ENCODE measurements at places on chromosomes 13 and 19.

GRCh38 chr13:84553227-84553626 is 671.0 kb upstream of the SLITRK1 start:
- DNase-seq: no peak

- no peak for DNase-seq
These were observed at the start of gene RAX2 for GRCh38 chr19:3771906-3772455. RAX2 (minus strand) TSS chr19:3772228; CDS start chr19:3771742, 486 bp downstream.

GRCh38 chr19:30148039-30148790 is 206.2 kb downstream of the URI1 start:
- DNase-seq: no peak

- no peak for DNase-seq
These were observed 15.4 kb downstream of the CBARP start for GRCh38 chr19:1222394-1222793.

- no peak for DNase-seq
These were observed 124.0 kb downstream of the STOML3 start for GRCh38 chr13:38866649-38867048.

DNA sequence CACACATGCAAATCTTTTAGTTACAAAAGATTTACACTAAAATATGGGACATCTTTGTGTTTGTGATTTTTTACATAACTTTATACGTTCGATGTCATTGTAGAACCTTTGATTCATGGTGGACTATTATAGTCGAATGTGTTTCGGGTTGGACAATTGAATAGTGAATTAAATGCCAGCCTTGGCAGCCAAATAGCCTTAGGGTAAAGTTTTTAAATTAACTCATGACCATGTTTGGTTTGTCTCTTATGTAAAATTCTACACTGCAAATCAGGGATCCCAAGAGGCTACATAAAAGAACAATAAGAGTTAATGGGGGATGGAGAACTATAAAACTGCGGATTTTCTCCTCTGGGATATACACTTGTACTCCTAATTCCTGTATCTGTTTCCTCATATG is 1735.6 kb upstream of the SPRY2 start:
- DNase-seq: no peak

DNA sequence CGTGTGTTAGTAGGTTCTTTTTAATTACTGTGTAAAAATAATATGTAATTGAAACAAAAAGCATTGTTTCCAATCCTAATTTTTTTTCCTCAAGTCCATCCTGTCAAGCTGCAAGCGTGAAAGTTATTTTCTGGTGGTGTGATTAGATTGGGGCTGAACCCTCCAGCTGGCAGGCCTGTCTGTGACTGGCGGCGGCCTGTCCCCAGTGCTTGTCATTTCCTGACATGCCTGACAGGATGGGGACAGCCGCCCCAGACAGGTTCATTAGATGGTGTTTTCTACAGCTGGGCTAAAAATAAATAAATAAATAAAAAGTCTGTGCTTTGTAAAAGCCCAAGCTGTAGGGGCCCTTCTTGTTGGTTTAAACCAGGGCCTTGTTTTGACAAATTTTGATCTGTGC is 53.7 kb upstream of the MAB21L1 start:
- DNase-seq: no peak

GRCh38 chr19:14405380-14405757 is 13.8 kb downstream of the DDX39A start:
- DNase-seq: no peak

GRCh38 chr19:11096210-11096841 is 7.1 kb downstream of the LDLR start:
- no peak for DNase-seq

GRCh38 chr13:59686798-59687394 is 476.8 kb downstream of the DIAPH3 start:
- DNase-seq: no peak

DNA sequence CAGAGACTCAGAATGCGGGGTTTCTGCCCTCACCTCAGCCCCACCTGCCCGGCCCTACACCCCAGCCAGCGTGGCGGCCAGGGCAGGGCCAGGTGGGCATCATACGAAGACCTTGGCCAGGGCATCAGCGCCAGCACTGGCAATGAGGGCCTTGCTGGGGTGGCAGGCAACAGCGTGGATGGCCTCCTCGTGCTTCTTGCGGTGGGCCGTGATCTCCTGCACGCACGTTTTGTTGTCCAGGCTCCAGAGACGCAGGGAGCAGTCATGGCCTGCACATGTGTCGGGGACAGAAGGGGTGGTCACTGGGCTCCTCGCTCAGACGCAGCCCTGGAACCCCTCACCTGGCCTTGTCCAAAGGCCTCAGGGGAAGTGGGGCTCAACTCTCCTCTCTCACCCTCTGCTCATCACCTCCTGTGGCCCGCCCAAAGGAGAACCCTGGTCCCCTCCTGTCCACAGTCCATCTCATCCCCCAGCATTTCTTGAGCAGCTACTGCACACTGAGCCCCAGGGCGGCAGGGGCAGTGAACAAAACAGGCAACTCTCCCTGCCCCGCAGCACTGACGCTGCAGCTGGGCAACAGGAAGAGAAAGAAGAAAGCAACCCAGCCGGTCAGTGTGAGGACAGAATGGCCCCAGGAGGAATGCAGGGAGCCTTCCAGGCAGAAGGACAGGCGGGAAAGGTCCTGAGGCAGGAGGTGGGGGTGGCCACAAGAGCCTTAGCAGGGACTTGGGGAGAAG is 3.8 kb upstream of the PRKD2 start:
- DNase-seq: no peak

- DNase-seq: no peak
These were observed 9.5 kb downstream of the IL4I1 start for GRCh38 chr19:49887037-49887664.

DNA sequence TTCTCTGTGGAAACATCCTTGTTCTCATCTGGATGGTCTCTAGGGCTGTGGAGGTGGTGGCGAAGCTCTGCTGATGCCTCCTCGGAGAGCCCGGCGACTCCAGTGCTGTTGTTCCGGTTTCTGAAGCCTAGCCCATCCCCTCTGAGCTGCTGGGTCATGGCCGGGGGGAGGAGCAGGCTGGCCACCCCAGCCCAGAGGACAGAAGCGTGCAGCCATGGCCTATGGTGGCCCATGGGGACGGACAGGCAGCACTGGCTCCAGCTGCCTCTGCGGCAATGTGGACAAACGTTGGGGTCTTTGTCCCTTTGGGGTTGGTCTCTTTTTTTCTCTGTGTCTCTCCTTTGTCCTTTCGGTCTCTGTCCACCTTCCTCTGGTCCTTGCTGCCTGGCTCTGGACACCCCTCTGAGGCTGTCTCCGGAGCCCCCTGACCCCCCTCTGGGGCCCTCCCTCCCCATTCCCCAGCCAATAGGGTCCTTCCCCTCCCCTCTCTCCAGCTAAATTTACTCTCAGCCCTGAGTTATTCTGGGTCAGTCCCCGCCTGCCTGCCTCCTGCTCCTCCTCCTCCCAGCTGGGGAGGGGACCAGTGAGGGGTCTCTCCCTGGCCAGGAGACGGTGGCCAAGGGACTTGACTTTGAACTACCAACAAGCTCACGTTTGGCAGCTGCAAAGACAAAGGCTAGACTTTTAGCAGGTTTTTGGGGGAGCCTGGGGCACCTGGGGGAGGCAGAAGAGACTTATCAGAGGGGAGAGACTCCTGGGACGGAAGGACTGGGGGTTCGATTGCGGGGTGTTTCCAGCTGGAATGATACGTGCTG is at the start of gene HRC:
Gene HRC (minus strand): TSS at position 392 of the 815 bp plus-strand sequence. CDS start 159 bp downstream, at position 233.
- DNase-seq: peak; percentile 75

DNA sequence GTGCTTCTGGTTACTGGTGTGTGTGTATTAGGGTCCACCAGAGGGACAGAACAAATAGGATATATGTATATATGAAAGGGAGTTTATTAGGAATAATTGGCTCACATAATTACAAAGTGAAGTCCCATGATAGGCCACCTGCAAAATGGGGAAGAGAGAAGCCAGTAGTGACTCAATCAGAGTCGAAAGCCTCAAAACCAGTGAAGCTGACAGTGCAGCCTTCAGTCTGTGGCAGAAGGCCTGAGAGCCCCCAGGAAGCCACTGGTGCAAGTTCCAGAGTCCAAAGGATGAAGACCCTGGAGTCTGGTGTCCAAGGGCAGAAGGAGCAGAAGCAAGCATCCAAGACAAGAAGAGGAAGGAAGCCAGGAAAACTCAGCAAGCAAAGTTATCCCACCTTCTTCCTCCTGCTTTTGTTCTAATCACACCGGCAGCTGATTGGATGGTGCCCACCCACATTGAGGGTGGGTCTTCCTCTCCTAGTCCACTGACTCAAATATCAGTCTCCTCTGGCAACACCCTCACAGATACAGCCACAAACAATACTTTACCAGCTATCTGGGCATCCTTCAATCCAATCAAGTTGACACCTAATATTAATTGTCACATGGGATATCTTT is 21.7 kb upstream of the SCEL start:
- no peak for DNase-seq

DNA sequence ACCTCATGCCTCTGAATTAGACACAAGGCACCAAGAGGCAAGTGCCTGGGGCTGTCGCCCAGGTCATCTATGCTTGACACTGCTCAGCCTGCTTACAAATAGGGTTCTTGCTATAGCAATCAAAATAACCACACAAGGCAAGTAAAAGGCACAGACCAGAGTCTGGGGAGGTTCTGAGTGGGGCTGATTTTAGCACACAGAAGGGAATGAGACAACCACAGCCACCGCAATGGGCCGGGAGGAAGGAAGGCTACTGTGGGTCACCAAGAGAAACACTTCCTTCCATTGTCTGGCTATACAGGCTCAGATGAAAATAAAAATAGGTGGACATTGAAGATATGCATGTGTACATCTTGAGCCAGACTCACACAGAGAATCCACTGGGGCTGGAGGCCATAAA is 159.1 kb downstream of the DLEU7 start:
- DNase-seq: no peak
